GM18507 (cell line): ENCODE measurements at places on chromosomes 12 and 14.

DNA sequence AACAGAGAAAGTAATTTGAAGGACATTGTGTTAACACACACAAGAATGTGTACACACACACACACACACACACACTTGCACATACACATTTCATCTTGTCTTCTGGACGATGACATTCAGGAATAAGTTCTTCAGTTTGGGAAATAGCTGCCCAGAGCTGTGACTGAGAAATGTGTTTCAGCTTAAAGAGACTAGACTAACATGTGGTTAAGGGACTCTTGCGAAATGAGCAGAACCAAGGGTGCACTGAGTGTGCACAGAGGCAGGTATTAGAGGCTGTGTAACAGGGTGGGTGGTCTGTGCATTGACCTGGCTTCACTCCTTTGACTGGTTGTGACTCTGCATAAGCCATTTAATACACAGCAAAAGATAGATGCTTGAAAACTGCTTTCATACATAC is 29.4 kb upstream of the KCNA5 start:
- DNase-seq, result no peak

GRCh38 chr14:72736786-72737559 is 156.9 kb downstream of the DPF3 start:
- DNase-seq, result no peak

DNA sequence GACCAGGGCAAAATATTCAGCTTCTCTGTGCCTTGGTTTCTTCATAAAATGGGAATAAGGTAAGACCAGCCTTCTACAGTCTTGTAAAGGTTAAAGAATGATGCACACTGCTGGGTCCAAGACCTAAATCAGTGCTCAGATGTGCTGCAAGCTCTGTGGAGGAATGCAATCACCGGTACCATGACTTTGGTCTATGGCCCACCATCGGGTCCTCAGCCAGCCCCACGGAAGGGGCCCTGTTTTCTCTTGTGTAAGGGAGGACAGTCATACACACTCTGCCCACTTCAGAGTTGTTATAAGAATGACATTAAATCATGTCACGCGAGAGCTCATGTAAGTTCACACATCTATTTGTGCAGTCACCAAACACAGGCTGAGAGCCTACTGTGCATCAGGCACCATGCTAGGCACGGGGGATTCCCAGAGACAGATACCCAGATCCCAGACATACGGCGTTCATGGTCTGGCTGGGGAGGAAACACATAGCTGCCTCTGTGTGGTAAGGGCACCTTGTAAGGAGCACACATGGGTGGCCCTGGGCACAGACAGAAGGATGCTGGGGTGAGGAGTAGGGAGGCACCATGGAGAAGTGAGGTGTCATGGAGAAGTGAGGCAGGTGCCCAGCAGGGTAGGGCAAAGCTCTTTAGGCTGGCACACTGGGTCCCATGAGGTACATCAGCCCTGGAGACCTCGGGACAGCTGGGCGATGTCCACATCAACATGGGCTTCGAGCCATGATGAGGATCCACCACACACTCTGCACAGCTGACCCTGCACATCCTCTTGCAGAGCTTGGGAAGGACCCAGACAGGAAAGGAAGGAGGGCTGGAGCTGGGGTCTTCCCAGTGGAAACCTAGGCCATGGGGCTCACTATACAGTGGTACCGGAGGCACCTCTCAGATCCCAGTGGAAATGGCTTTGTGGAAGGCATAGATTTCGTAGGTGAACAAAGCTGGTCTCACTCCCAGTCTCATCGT is 190.4 kb upstream of the DIO3 start:
- no peak for DNase-seq

DNA sequence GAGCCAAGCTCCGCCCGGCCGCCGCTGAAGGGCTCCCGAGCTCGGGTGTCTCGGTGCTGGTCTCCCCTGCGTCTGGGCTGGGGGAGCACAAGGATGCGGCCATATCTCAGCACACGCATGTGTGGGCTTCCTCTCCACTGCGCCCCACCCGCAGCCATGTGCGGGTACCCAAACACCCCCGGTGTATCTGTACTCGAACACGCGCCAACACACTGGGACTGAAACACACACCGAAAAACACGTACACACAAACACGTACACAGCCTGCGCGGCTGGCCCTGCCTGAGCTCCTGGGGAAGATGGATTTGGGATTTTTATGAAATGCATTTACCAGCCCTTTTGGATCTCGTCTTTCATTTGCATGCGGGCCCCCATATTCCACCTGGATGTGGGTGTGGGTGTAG is 897 bp upstream of the TBX3 start:
- DNase-seq, result no peak

DNA sequence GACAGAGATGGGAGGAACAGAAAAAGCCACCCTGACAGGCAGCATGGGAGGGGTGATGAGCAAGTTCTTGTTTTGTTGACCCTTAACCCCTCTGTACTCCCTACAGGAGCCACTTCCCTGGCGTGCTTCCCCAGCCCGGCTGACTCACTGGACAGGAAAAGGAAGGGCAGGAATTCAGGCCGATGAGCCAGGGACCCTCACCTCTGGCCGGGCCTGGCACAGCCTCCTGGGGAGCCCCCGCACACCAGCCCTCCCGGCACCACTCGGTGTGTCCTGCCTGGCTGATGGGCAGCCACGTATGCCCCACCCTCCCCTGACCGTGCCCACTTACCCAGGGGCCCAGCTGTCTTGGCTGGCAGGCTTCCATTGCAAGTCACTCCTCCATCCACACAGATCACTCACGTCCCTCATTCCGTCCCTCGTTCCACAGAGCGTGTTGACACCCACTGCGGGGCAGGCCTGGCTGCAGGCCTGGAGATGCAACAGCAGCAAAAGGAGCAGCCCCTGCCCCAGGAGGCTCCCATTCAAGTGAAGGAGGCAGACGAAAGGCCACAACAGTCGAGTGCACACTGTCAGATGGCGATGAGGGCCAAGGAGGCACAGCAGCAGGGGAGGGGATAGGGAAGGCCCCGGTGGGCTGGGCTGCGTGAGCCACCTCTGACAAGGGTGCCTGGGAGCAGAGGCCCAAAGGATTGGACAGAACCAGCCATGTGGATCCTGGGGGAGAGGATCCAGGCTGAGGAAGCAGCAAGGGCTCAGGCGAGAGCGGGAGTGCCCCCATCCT is 19.7 kb upstream of the CD9 start:
- DNase-seq, result no peak

GRCh38 chr14:101188571-101188915 is 285.0 kb upstream of the RTL1 start:
- no peak for DNase-seq

DNA sequence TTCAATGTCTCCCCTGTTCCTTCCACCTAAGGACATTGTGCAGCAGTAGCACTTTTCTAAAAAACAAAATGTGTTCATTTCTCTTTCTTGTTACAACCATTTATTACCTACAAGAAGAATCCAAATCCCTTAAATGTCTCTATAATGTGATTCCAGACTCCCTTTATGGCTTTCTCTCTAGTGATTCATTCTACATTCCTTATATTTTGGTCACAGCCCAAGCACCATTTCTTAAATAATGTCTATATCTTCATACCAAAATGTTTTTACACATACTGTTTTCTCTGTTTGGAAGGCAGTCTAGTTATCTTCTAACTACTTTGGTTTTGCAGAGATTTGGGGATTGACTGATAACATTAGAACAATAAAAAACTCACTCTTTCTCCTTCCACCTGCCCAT is 1037.3 kb upstream of the FLRT2 start:
- DNase-seq, result no peak

GRCh38 chr14:78836777-78837176 is 666.6 kb downstream of the NRXN3 start:
- DNase-seq, result no peak

- no peak for DNase-seq
Observed at GRCh38 chr14:92928258-92928629, 5.3 kb downstream of the CHGA start.

DNA sequence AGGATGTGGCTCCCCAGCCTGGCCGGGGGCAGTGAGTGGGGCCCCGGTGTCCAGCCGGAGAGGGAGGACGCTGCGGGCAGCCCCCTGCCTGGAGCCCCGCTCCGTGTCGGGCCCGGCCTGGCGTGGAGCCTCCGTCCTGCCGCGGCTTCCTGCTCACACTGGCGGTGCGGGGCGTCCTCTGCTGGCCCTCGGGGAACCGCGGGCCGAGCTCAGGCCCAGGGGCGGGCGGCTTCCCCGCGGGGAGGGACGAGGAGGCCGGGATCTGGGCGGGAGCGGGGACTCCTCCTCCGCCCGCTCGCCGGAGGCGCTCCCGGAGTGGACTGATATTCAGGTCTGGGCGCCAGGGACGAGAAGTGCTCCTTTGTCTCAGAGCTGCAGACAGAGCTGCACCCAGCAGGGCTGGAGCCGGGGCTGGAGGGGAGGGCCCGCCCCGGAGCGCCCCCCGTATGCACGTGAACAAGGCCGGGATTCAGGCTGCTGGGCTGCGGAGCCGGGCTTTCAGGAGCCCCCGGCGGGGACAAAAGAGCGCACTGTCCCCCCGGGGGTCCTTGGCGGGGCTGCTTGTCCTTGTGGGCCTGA is 2.2 kb downstream of the MMP17 start:
- no peak for DNase-seq

DNA sequence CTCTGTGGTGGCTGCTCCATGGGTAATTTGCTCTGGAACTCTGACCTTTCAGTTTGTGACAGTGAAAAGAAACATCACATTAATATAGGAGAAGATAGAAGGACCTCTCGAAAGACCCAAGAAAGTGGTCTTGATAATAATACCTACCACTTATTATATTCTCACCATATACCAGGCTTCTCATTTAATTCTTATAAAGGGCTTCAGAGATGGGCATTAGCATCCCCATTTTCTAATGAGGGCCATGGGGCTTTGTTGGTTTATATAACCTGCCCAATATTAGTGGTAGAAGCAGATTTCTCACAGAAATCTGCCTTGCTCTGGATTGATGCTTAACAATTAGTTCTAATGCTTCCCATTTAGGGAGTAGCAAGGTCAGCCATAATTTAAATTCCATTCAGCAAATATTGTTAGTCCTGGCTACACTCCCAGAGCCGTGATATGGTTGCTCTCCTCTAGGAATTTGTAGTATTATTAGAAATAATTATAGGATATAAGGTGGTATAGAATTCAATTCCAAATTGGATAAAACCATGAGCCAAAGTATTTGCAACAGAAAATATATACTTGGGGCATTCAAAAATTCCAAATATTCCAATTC is 7.4 kb upstream of the AMIGO2 start:
- no peak for DNase-seq

GRCh38 chr12:98402091-98402490 is 113.3 kb upstream of the TMPO start:
- DNase-seq, result no peak

GRCh38 chr12:109309381-109310246 is 530 bp upstream of the FOXN4 start:
- DNase-seq, result no peak

- DNase-seq, result no peak
Observed at GRCh38 chr12:91921555-91921954, 224.1 kb downstream of the BTG1 start.

DNA sequence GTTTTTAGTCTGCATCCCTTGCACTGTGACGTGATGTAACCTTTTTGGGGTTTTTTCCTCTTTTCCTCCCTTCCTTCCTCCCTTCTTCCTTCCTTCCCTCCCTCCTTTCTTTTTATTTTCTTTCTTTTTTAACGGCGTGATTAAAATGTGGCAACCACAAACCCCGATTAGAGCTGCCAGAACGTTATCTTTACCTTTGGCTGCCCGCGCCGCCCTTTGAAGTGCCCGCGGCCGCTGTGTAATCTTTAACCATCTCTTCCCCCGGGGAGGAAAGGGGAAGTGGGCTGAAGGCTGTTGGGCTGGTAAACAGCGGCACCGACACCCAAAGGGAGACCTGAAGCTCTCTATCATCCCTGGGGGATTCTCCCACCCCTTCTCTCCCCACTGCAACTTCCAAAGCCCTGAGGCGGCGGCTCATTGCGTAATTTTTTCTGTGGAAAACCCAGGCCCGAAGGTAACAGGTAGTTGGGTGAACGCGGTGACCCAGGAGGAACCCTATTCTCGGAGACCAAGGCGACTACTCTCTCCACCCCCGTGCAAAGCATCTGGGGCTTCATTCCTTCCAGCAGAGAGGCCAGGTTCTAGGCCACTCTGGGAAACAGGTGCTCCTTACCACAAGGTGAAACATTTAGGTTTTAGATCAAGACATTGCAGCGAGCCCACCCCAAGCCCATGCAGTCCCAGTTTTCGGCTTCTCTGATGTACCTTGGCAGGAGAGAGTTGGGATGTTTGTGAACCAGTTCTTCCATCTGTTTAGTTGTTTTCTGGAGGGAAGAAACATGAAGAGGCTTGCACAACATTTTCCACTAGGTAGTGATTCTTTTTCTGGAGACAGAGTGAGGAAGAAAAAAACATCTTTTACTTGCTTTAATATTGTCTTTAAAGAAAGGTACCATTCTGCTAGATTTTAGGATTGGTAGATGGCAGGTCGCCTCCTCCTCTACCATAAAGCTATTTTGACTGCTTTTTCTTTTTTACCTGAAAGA is 1.5 kb downstream of the LGR5 start:
- no peak for DNase-seq

DNA sequence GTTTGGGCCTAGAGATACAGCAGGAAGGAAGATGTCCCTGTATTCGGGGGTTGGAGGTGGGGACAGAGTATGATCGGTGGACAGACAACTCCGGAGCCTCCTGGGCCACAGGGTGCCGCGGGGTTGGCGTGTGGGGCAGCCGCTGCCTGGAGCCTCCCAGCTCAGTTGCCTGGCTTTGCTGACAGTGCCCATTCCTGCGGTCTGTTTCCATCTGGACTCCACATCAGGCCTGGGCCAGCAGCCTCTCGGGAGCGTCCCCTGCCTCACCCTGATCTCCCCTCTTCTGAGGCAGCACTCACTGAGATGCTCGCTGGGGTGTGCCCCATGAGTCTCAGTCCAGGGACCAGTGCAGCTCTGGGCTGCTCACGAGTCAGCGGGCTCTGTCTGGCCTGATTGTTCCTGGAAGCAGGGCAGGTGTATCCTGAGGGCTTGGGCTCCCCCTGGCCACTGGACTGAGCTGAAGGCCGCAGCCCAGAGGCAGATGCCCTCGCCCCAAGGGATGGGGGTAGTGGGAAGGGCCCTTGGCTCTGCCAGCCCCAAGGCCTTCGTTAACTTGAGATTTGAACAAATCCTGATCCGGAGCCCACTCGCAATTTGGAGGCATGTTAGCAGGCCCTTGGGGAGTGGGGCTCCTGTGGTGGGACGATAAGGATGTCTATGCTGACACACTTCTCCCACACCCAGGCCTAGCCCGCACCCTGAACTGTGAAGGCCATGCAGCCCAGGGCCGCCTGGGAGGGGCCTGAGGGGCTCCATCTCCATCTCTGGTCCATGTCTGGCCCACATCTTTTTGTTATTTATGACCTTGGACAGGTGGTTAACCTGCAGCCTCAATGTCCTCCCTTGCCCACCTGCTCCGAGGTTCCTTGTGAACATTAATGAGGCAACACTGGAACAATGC is 7.5 kb downstream of the HIP1R start:
- no peak for DNase-seq

GRCh38 chr12:75812271-75813018 is 219.1 kb downstream of the PHLDA1 start:
- no peak for DNase-seq

DNA sequence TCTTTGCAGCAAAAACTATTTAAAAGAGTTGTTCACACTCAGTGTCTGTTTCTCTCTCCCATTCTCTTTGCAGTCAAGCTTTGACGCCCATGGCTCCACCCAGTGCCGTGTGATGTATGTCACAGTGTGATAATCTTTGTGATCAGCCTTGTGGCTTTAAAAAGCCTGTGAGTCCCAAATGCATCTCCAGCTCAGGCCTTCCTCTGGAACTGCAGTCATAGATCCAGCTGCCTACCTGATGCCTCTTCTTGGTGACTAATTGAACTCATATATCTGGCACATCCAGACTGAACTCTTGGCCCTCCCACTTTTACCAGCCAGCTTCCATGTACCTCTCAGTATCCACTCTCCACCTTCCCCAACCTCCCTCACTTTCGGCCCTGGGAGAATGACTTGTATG is 182.8 kb upstream of the ARHGAP5 start:
- DNase-seq, result no peak
